ENCODE measurements at places on chromosomes 13 and 19.

- no peak for DNase-seq
These were observed 173.4 kb upstream of the SGCG start for GRCh38 chr13:23007426-23007825.

DNA sequence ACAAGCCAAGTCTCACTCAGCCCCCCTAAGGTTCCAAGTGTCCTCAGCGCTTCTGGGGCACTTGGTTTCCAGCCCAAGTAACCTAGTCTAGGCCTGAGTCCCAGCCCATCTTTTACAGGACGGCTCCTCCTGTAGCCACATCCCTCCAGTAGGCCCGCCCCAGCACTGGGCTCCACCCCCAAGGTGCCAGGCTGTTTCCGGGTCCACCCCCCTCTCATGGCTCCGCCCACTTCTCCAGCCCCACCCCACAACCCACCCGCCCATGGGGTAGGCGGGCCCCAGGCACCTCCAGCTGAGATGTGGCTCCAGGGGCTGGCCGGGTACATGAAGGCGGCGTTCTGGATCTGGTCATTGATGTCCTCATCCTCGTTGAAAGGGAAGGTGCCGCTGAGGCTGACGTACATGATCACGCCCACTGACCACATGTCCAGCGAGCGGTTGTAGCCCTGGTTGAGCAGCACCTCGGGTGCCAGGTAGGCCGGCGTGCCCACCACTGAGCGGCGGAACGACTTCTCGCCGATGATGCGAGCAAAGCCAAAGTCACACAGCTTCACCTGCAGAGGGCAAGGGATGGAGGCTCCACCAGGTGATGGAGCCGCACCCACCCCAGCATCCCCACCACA is 17.2 kb upstream of the DACT3 start:
- DNase-seq, result no peak

- no peak for DNase-seq
These were observed 5.3 kb downstream of the GNG8 start for GRCh38 chr19:46630586-46631205.

- DNase-seq, result no peak
These were observed 1.4 kb upstream of the ICAM4 start for GRCh38 chr19:10285393-10285792.

GRCh38 chr19:7919610-7920518 is at the start of gene SNAPC2:
SNAPC2 (plus strand) TSS chr19:7920338; CDS start chr19:7920367, 29 bp downstream.
- DNase-seq, result peak; percentile 91

DNA sequence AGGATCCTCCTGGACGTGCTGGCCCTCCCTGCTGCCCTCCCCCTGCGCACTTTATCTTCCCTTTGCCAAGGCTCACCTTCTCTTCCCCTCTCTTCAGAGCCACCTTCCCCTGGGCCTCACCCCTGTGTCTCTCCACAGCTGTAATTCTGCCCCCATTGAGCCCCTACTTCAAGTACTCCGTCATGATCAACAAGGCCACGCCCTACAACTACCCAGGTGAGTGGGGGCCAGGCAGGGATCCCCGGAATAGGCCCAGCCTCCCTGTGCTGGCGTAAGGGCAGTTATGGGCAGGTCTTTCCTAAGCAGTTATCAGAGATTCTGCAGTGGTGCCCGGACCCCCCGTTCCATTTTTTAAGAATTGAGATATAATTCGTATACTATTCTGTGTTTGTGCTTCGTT is 3.1 kb downstream of the NDUFA3 start:
- DNase-seq, result no peak

DNA sequence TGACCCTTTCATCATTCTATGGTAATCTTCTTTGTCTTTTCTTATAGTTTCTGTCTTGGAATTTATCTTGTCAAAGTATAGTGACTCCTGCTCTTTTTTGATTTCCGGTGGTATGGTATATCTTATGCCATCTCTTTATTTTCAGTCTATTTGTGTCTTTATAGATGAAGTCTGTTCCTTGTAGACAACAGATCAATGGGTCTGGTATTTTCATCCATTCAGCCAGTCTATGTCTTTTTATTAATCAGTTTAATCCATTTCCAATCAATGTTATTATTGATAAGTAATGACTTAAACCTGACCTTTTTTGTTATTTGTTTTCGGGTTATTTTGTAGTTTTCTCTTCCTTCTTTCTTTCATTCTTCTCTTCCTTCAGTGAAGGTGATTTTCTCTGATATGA is 495.9 kb upstream of the PCDH9 start:
- no peak for DNase-seq
